Activated T-helper 1 cell treated with anti-CD3 and anti-CD28 coated beads, Interleukin-12 subunit alpha, Interleukin-12 subunit beta, Interleukin-2, Interleukin-4 antibody, amounts not matched to agents 30 ng/mL and 10 ng/mL and 1 ng/mL, durations not matched to agents 14 hours and 24 hours and 36 hours (primary cell): ENCODE measurements at places on chromosomes 7 and 10. TPM values are rescaled to one million over a fixed set of nuclear protein-coding genes. Genes with fewer than 3 reads are reported as not detected.

- DNase-seq, result no peak
These were observed 18.9 kb downstream of the NOD1 start for GRCh38 chr7:30459591-30460245.

- no peak for DNase-seq
These were observed 75.7 kb downstream of the VIPR2 start for GRCh38 chr7:159068893-159069448.

IFIT5 gene
- total RNA-seq, result 8.7 TPM in 2 replicates

GNAI1 gene
- total RNA-seq, result 5.3 and 6.0 TPM in 2 replicates

DNA sequence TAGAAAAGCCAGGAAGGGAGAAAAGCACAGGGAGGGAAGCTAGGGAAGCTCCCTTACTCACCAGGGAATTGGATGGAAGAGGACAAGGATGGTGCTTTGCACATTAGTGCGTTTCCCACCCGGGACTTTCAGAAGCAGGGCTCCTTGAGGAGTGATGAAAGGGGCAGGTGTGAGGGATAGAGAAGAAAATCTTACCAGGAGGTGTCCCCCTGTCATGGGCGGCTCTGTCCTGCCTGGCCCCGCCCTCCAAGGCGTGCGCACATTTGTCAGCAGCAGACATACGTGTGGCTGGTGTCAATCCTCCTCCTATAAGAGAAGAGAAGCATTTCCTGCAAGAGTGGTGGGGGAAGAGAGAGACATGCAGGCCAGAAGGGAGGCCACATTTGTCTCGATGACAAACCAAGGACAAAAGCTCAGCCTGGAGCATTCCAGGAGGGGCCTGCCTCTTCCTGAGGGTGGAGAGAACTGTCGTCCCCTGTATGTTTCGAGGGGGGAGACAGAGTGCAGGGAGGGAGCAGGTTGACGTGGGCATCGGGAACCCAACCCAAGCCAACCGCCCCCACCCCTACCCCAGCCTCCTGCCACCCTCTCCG is 47.4 kb upstream of the COMTD1 start:
- DNase-seq, result no peak

POLL gene
- total RNA-seq, result 32.4 and 33.5 TPM in 2 replicates
